Stimulated activated CD8-positive, alpha-beta memory T cell treated with anti-CD3 and anti-CD28 coated beads, Interleukin-4, amount 100 ng/mL, for 1 hour (primary cell): ENCODE measurements at places on chromosomes 1 and 21.

- DNase-seq = no peak
Observed at GRCh38 chr1:168726281-168726680, 2.7 kb downstream of the DPT start.

DNA sequence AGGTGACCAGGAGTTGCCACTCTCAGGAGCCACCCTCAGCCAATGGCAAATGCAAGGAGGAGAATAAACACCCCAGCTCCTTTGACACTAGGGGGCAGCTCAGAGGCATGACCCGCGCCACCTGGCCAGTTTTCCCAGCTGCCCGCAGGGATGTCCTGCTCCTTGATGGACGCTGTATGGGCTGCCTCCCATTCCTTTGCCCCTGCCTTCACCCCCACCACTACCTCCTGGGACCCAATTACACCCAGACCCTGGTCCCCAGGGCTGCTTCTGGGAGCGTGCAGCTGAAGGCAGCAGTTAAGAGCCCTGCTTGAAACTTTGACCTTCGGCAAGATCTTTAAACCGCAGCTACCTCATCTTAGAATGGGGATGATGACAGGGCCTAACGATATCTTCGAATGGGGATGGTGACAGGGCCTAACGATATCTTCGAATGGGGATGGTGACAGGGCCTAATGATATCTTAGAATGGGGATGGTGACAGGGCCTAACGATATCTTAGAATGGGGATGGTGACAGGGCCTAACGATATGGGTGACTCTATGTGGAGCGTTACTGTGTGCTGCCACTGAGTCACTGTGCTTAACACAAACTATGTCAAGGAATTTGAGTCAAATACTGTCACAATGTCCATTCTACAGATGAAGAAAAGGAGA is 163.0 kb upstream of the KAZN start:
- DNase-seq = no peak

DNA sequence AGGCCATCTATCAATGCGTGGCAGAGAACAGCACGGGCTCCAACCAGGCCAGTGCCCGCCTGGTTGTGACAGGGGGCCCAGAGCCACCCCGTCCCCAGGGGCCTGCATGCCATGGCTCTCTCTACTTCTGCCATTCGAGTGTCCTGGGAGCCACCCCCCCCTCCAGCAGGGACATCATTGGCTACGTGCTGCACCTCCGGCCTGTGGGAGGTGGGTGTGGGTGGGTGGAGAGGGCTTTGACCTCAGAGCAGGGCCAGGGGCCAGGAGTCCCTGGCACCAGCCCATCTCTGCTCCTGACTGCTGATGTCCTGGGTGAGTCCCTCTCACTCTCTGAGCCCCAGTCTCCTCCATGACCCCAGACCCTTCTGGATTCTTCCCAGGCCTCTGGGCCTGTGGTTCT is 25.3 kb downstream of the SLC27A3 start:
- no peak for DNase-seq

- no peak for DNase-seq
Observed at GRCh38 chr1:107750364-107750959, 214.5 kb downstream of the VAV3 start.

DNA sequence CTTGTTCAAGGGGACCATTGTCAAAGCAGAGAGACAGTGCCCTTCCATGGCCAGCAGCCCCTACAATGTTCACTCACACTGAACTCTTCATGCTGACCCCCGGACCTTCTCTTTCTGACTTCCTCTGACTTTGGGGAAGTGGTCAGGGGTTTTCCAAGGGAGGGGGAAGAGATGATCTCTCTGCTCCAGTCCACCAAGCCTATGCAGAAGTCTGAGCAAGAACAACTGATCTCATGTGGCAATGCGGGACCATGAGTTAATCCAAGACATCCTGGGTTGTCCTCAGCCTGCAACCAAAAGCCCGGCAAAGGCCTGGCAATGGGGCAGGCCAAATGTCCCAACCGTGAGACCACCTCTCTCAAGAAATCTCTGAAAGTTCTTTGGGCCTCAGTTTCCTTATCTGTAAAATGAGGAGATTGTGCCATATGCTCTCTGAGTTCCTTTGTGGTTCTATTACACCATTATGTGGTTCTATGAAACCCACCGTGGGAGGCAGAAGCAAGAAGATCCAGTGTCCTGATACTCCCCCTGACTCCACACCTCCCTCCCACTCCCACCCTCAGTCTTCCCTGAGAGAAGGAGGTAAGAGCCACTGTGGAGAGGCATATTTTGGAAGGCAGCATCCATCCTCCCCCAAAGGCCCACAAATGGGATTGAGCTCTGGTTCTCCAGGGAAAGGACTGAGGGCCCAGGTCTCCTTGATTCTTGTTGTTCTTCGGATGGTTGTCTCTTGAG is 11.8 kb upstream of the ARHGEF2 start:
- no peak for DNase-seq
